SW480 (cell line): ENCODE measurements at places on chromosomes 12 and 14.

DNA sequence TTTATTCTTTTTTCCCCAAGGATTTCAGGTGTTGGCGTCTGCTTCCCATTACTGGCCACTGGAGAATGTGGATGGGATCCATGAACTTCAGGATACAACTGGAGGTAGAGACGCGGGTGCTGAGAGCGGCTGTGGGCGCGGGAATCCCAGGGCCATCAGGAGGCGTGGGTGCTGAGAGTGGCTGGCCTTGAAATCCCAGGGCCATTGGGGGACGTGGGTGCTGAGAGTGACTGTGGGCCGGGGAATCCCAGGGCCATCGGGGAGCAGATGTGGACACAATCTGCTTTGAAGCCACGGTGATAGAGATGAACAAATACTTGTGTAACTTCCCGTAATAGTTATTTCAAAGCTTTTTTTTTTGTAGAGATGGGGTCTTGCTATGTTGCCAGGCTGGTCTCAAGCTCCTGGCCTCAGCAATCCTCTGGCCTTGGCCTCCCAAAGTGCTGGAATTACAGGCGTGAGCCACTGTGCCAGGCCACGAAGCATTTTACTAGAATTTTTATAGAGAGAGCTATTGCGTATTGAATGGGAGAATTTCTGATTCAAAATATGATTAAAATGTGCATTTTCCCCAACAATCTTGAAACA lies 12.8 kb downstream of the ADGRD1 start:
- no peak for DNase-seq

DNA sequence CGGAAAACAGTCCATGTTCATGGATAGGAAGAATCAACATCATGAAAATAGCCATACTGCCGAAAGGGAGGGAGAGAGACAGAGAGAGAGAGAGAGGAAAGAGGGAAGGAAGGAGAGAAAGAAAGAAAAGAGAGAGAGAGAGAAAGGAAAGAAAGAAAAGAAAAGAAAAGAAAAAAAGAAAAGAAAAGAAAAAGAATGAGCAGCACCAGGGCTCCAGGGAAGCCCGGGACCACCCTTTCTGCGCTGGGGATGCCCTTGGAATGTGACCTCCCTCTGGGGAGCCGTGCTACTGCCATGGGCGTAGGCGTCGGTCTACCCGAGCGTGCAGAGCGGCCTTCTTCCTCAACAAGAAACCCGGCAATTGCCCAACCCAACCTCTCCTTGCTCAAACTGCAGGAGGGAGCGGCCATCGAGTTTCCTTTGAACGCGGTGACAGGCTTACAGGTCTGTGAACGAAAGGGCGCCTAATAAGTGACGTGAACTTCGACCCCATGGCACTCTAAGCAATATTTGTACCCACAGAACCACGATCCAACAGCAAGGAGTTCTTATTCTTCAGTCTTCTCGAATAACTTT lies 16.9 kb downstream of the OR6S1 start:
- peak; percentile 17 for DNase-seq

GRCh38 chr14:68924186-68925158 lies 54.6 kb downstream of the ACTN1 start:
- DNase-seq, result no peak

DNA sequence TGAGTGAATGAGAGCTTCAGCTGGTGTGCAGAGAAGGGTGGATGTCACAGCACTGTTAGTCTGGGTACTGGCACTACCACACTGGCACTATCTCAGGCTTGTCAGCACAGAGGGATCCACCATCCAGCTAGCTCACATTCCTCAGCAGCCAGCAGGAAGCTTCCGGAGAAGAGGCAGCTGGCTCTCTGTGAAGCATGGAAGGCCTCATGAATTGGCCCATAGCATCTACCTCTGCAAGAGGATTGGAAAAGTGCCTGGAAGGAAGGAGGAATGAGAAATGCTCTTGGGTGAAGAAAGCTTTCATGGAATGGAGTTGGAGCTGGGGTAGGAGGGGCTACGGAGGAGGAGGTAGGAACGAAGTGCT lies 9.9 kb downstream of the KRT83 start:
- no peak for DNase-seq

DNA sequence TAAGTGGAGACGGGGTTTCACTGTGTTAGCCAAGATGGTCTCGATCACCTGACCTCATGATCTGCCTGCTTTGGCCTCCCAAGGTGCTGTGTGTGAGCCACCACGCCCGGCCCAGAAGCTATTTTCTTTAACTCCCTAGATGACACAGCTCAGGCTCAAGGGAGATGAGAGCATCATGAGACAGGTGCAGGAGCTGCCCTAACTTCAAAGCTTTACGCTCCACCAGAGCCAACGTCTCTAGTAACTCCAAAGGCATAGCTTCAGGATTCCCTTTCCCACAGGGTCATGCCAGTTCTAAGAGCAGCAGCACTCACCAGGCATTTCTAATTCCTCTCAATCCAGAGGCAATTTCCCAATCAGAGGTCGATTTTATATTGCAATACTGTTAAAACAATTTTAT lies 21.0 kb downstream of the NDUFA12 start:
- DNase-seq, result peak; percentile 63

DNA sequence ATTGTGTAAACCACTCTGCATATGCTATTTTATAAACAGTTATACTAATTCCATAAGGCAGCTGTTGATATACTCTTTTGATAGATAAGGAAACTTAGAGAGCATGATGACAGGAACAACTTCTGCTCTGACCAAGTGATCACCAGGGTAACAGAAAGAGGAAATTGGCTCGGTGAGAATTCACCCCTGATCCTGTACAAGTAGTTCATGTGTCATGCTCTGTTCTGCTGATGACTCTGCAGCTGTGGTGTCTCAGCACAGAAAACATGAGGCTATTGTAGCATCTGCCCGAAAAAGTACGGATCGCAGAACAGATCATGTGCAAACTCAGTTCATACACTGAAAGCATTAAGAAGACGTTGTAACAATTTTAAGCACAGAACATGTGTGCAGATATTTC lies 345.0 kb downstream of the LRIG3 start:
- DNase-seq, result no peak
